ENCODE measurements at places on chromosomes 12 and 14. TPM values are rescaled to one million over a fixed set of nuclear protein-coding genes. Genes with fewer than 3 reads are reported as not detected.

GRCh38 chr12:127360580-127360979 is 906.4 kb upstream of the TMEM132C start:
- no peaks in the 10 kb centered on the region for H3K4me1 ChIP-seq
- H3K4me3 ChIP-seq = no peak overlapping the region
- DNase-seq = no peak
- H3K27me3 ChIP-seq = no peaks in the 10 kb centered on the region
- no peaks in the 10 kb centered on the region for H3K36me3 ChIP-seq

GRCh38 chr14:84208451-84208850 is 1321.5 kb upstream of the FLRT2 start:
- H3K4me3 ChIP-seq = no peak overlapping the region
- H3K36me3 ChIP-seq = peaks cover 6% of the 10 kb centered on the region
- H3K4me1 ChIP-seq = no peaks in the 10 kb centered on the region
- no peak overlapping the region for H3K27ac ChIP-seq
- peaks cover 2% of the 10 kb centered on the region for H3K27me3 ChIP-seq

DNA sequence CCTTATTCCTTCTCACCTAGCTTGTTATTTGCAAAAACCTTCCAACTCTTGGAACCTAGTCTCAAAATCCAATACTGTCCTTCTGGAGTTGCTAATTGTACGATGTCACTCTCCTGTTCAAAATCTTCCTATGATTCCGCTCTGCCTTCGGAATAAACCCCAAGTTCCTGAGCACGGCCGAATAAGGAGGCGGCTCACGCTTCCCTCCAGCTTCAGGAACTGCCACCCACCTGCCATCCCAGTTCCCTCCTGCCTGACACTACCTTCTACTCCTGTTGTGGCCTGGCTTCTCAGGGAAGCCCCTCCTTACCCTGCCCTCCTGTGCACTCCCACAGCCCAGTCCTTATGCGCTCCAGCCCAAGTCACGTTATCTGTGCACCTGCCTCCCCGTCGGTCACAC is 73.2 kb downstream of the SETD3 start:
- H3K27ac ChIP-seq = no peak overlapping the region
- H3K36me3 ChIP-seq = peaks cover 11% of the 10 kb centered on the region
- no peak for DNase-seq
- H3K27me3 ChIP-seq = peaks cover 6% of the 10 kb centered on the region
- H3K4me3 ChIP-seq = no peak overlapping the region

- H3K4me3 ChIP-seq = no peak overlapping the region
- H3K27me3 ChIP-seq = no peaks in the 10 kb centered on the region
- H3K27ac ChIP-seq = no peak overlapping the region
- H3K36me3 ChIP-seq = no peaks in the 10 kb centered on the region
These were observed 105.1 kb downstream of the TMTC3 start for GRCh38 chr12:88247241-88247643.

- no peak overlapping the region for H3K4me3 ChIP-seq
- H3K36me3 ChIP-seq = no peaks in the 10 kb centered on the region
- H3K4me1 ChIP-seq = peaks cover 10% of the 10 kb centered on the region
These were observed 15.5 kb upstream of the MGP start for GRCh38 chr12:14901228-14901562.

GRCh38 chr14:50377550-50378085 is 19.1 kb downstream of the CDKL1 start:
- H3K27me3 ChIP-seq = peaks cover 2% of the 10 kb centered on the region
- peaks cover 11% of the 10 kb centered on the region for H3K36me3 ChIP-seq
- H3K4me3 ChIP-seq = no peak overlapping the region
- H3K4me1 ChIP-seq = peaks cover 12% of the 10 kb centered on the region
- DNase-seq = no peak
- H3K27ac ChIP-seq = peak overlapping the region; percentile 1

DNA sequence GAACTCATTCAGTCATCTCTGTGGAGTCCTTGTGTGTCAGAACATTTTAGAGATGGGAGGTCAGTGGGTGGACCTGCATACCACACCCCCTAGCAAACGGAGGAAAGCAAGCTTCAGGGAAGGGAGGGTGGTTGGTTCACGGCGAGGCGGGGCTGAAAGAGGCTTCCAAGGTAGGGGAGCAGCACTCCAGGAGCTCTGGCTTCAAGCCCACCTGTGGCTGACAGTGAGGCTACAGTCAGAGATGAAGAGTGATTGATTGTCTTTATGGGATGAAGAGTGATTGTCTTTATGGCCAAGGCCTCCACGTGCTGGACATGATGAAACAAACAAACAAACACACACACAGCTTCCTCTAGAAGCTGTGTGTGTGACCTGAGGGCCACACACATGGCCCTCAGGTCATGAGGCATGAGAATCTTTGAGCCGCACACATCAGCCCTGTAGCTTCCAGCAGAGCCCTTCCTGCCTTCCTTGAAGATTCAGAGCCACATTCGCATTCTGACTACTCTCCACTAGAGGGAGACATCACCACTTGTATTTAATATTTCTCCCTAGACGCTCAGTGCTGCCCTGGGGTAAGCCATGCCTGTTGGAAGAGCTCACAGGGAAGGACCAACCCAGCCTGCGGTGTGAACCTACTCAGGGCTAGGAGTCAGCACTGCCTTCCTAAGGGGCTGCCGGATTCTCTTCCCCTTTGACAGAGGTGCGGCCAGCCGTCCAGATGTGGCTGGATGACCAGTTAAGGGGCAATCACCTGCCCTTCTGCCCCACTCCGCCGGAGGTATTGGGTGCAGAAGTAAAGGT is 54.4 kb upstream of the KCNA1 start:
- peak; percentile 72 for DNase-seq
- peaks cover 23% of the 10 kb centered on the region for H3K36me3 ChIP-seq
- H3K4me1 ChIP-seq = peaks cover 12% of the 10 kb centered on the region
- no peak overlapping the region for H3K4me3 ChIP-seq
- no peak overlapping the region for H3K27ac ChIP-seq

GRCh38 chr12:13288501-13288900 is 92.0 kb downstream of the EMP1 start:
- peaks cover 1% of the 10 kb centered on the region for H3K27me3 ChIP-seq
- H3K4me1 ChIP-seq = no peaks in the 10 kb centered on the region
- H3K27ac ChIP-seq = no peak overlapping the region
- no peak overlapping the region for H3K4me3 ChIP-seq

GRCh38 chr14:53108292-53109104 is 44.6 kb downstream of the DDHD1 start:
- H3K4me3 ChIP-seq = peak overlapping the region; percentile 53
- no peaks in the 10 kb centered on the region for H3K36me3 ChIP-seq
- H3K27ac ChIP-seq = peak overlapping the region; percentile 34
- H3K4me1 ChIP-seq = no peaks in the 10 kb centered on the region

PLA2G1B gene
- not detected for total RNA-seq

PHLDA1 gene
- 50.3 TPM for total RNA-seq

SMAGP gene
- 167 TPM for total RNA-seq

CCDC196 gene
- not detected for total RNA-seq

TGM1 gene
- total RNA-seq = 1.7 TPM

CCDC198 gene
- total RNA-seq = not detected

P2RX7 gene
- total RNA-seq = 0.82 TPM

NKX2-1 gene
- total RNA-seq = not detected

SLCO1B1 gene
- total RNA-seq = not detected
